ENCODE measurements at places on chromosomes 4 and X. TPM values are rescaled to one million over a fixed set of nuclear protein-coding genes. Genes with fewer than 3 reads are reported as not detected.

GRCh38 chr4:25421816-25422525 is 44.9 kb downstream of the ANAPC4 start:
- H3K27me3 ChIP-seq, result no peaks in the 10 kb centered on the region
- H3K27ac ChIP-seq, result peak overlapping the region; percentile 36
- peaks cover 12% of the 10 kb centered on the region for H3K4me1 ChIP-seq
- H3K36me3 ChIP-seq, result peaks cover 4% of the 10 kb centered on the region

GRCh38 chr4:174934360-174934759 is 16.2 kb downstream of the ADAM29 start:
- H3K4me3 ChIP-seq, result no peak overlapping the region
- no peak overlapping the region for H3K27ac ChIP-seq
- DNase-seq, result no peak

Gene PTCHD1
- total RNA-seq, result 0.92 TPM

- no peaks in the 10 kb centered on the region for H3K4me1 ChIP-seq
- no peak overlapping the region for H3K27ac ChIP-seq
- H3K36me3 ChIP-seq, result no peaks in the 10 kb centered on the region
- no peak overlapping the region for H3K4me3 ChIP-seq
Observed at GRCh38 chrX:105515561-105515960, 295.1 kb upstream of the TEX13A start.

GRCh38 chr4:180828455-180829018 is 1414.7 kb upstream of the TENM3 start:
- peaks cover 3% of the 10 kb centered on the region for H3K4me1 ChIP-seq
- H3K27me3 ChIP-seq, result no peaks in the 10 kb centered on the region
- no peak overlapping the region for H3K27ac ChIP-seq
- DNase-seq, result peak; percentile 86

- H3K4me3 ChIP-seq, result no peak overlapping the region
- no peak overlapping the region for H3K27ac ChIP-seq
- peaks cover 4% of the 10 kb centered on the region for H3K4me1 ChIP-seq
- H3K36me3 ChIP-seq, result no peaks in the 10 kb centered on the region
- peak; percentile 48 for DNase-seq
Observed at GRCh38 chr4:129641179-129641578, 545.2 kb downstream of the C4orf33 start.

Gene PWWP3B
- 20.9 TPM for total RNA-seq

Gene TRAPPC11
- total RNA-seq, result 23.5 TPM

Gene PPA2
- total RNA-seq, result 126 TPM

Gene SLITRK4
- 5.7 TPM for total RNA-seq

DNA sequence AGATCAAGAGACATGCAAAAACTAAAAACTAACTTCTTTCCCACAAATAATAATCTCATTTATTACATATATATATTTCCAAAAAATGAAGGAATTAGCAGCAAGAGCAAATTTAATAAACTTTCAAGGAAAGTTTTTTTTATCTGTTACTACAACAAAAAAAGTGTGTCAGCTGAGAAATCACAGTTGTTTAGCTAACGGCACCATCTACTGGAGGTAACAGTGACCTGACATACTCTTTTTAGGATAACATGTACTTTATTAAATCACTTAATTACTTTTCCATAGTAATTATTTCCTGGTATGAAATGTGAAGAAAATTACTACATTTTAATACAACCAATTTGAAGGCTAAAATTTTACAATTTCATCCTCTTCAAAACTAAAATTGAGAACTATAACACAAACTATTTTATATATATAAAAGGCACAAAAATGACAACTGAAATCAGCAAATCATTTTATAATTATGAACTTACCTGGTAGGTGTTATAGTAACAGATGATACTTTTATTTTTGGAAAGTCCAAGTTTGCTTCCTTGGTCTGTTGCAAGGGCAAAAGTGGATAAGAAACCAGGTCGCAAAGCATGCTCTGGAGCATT is 9.1 kb downstream of the LAMTOR3 start:
- no peak overlapping the region for H3K27ac ChIP-seq
- peaks cover 28% of the 10 kb centered on the region for H3K36me3 ChIP-seq
- peak; percentile 61 for DNase-seq
- H3K4me3 ChIP-seq, result no peak overlapping the region
- no peaks in the 10 kb centered on the region for H3K27me3 ChIP-seq
- H3K4me1 ChIP-seq, result no peaks in the 10 kb centered on the region

- peak; percentile 62 for DNase-seq
- no peaks in the 10 kb centered on the region for H3K36me3 ChIP-seq
- peaks cover 10% of the 10 kb centered on the region for H3K4me1 ChIP-seq
- H3K27me3 ChIP-seq, result no peaks in the 10 kb centered on the region
- peak overlapping the region; percentile 65 for H3K4me3 ChIP-seq
Observed at GRCh38 chr4:2537011-2537830, 774 bp downstream of the FAM193A start.

Gene ATG4A
- 13.0 TPM for total RNA-seq

GRCh38 chrX:13939741-13940597 is 89.7 kb downstream of the GEMIN8 start:
- no peak for DNase-seq
- H3K4me1 ChIP-seq, result no peaks in the 10 kb centered on the region
- H3K36me3 ChIP-seq, result no peaks in the 10 kb centered on the region
- H3K4me3 ChIP-seq, result no peak overlapping the region
- no peaks in the 10 kb centered on the region for H3K27me3 ChIP-seq

Gene RGN
- 5.7 TPM for total RNA-seq

Measured in cardiac muscle cell (in vitro differentiated cells and primary cell).